ENCODE measurements at places on chromosomes 3 and 15. TPM values are rescaled to one million over a fixed set of nuclear protein-coding genes. Genes with fewer than 3 reads are reported as not detected.

Gene IL17RD
- 35.1 TPM for total RNA-seq

Gene IL12A
- 0.79 TPM for total RNA-seq

Gene MYLK
- total RNA-seq = 645 TPM

DNA sequence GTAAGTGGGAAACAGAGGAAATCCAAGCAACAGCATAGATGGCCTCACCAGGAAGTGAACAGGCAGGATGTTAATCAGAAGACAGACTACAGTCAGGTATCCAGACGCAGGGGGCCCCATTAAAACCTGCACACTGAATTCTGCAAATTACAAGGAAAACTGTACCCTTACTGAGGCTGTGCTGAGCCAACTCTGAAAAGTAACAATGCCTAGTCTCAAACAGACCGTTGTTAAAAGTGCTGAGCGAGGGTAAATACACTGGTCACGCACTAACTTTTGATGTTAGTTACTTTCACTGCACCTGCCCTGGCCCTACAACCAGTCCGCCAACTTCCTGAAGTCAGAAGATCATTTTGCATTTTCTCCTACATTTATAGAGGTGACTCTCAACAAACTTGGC lies 1.0 kb downstream of the TAMM41 start:
- no peak for DNase-seq

- DNase-seq = peak; percentile 62
Measured at GRCh38 chr15:64430000-64430735, 30.2 kb upstream of the ZNF609 start.

Gene LEKR1
- total RNA-seq = 3.0 TPM

Gene ARIH1
- total RNA-seq = 59.1 TPM

- no peak for DNase-seq
Measured at GRCh38 chr3:4218456-4219226, 84.5 kb upstream of the SETMAR start.

DNA sequence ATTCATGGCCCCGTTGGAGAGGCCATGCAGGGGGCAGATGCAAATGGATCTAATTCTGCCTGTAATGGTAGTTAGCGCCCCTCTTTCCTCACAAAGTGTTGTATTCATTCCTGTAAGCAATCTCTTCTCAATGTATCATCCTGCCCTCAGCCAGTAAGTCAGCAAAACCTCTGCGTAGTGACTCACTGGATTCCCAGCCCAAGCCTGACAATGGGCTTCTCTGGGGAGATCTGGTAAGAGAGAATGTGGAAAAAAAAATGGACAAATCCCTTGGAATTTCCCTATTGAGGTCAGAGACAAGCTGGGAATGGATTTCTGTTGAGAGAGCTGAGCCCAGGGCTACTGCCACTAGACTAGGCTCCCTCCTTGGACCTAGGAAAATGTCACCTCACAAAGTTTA lies 25.4 kb downstream of the ADPGK start:
- DNase-seq = no peak

DNA sequence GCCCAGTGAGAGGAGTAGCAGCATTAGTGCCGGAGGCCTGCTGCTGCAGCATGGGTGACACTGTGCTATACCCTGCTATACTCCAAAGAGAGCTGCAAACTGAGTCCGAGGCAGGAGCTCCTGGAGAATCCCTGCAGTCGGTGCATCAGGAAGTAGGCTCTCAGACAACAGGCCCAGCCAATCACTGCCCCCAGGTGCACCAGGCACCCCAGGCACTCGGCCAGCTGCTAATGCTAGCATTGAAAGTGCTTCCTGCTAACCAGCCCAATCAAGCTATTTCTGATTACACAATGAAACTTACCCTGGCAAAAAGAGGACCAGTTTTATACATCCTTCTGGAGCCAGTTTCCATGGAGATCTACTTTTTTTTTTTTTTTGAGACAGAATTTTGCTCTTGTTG lies 45.6 kb upstream of the IREB2 start:
- DNase-seq = no peak

GRCh38 chr15:41955807-41956525 lies 16.4 kb downstream of the EHD4 start:
- no peak for DNase-seq

Gene TMEM87A
- total RNA-seq = 36.2 TPM

DNA sequence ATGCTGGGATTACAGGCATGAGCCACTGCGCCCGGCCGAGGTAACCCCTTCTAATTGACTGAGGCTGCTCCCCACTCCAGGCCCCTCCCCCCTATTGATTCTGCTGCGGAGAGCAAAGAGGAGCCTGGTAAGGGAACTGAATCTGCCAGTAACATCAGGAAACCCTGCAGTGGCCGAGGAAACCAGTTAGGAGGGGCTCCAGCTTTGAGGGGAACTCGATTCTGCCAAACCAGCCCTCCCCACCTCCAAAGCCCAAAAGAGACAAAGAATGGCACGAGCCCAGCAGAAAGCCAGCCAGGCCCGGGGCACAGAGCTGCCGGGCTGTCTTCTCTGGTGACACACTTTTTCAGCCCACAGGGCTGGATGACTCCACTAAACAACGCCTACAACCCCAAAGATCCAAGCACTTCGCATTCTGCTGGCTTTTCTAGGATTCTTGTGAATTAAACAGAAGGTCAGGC lies 15.0 kb upstream of the ACAD9 start:
- no peak for DNase-seq

- DNase-seq = no peak
Measured at GRCh38 chr3:12303993-12304392, 15.1 kb downstream of the PPARG start.

Gene CLDN11
- 76.6 TPM for total RNA-seq

Gene SOX2
- total RNA-seq = 0.23 TPM

Gene ABTB1
- total RNA-seq = 23.4 TPM

GRCh38 chr15:25234831-25235230 lies 204.0 kb downstream of the UBE3A start:
- DNase-seq = no peak

Gene WDR49
- total RNA-seq = 0.83 TPM

DNA sequence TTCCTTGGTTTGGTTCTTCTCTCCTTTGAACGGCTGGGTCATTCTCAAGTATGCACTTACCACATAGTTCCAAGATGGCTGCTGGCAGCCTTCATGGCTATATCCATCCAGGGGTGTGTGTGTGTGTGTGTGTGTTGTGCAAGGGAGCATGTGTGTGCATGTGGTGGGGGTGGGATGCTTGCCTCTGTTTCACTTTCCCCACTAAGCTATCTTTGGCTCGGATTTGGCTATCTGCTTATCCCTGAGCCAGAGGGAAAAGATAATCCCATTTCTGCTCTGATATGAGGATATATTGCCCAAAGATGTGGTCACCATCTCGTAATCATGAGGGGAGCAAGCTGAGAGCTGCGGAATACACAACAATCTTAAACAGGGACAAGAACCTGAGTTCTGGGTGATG lies 26.2 kb downstream of the ANAPC13 start:
- no peak for DNase-seq

DNA sequence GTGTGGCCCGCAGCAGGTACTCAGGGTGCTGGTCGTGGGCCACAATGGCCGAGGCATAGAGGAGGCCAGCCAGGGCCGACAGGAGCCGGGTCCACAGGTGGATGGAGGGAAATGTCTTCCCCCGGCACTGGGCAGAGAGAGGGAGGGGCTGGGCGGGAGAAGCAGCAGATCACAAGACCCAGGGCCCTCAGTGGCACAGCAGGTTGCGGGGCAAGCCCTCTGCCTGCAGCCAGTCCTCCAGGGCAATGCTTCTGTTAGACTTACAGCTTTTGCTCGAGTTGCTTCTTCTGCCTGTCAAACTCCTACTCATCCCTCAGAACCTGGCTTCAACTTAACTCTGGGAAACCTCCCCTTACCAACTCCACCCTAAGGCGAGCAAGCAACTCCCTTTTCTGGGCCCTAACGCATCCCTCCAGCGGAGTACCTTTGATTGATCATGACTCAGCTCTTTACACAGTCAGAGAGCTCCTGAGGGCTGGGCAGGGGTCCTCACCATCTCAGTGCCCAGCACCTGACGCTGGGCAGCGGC lies 16.0 kb downstream of the TMEM44 start:
- DNase-seq = no peak

GRCh38 chr3:13066834-13067233 lies 6.4 kb downstream of the IQSEC1 start:
- DNase-seq = no peak

Gene ITIH3
- total RNA-seq = 1.8 TPM

Data from ovary (tissue), 10 donors.